B cell (primary cell): ENCODE measurements at places on chromosomes 4 and X. TPM values are rescaled to one million over a fixed set of nuclear protein-coding genes. Genes with fewer than 3 reads are reported as not detected.
A peak's percentile ranks its signal among the peaks of the same experiment; 100 is the strongest.

- no peak overlapping the region for H3K4me3 ChIP-seq
- no peaks in the 10 kb centered on the region for H3K4me1 ChIP-seq
- no peak overlapping the region for H3K27ac ChIP-seq
- no peaks in the 10 kb centered on the region for H3K27me3 ChIP-seq
These were observed 47.2 kb downstream of the CLOCK start for GRCh38 chr4:55499495-55499894.

Gene KIF4A
- total RNA-seq, result 0.07 and 0.22 TPM in 2 replicates

DNA sequence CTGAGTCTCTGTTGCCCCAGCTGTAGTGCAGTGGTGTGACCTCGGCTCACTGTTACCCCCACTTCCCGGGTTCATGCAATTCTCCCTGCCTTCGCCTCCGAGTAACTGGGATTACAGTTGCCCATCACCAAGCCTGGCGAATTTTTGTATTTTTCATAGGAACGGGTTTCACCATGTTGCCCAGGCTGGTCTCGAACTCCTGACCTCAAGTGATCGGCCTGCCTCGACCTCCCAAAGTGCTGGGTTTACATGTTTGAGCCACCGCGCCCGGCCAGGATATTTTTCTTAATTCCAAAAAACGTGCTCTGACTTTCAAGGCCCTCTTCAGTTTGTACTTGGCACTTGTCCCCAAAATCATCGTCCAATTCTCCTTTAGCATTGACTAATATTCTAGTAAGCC, 129.2 kb upstream of the EPHA5 start:
- no peak for DNase-seq
- no peaks in the 10 kb centered on the region for H3K27me3 ChIP-seq
- H3K36me3 ChIP-seq, result no peaks in the 10 kb centered on the region
- H3K4me1 ChIP-seq, result no peaks in the 10 kb centered on the region
- no peak overlapping the region for H3K27ac ChIP-seq

GRCh38 chr4:76904646-76905190, 6.8 kb upstream of the SOWAHB start:
- no peak overlapping the region for H3K27ac ChIP-seq
- no peak for DNase-seq
- no peaks in the 10 kb centered on the region for H3K27me3 ChIP-seq
- H3K4me3 ChIP-seq, result no peak overlapping the region

DNA sequence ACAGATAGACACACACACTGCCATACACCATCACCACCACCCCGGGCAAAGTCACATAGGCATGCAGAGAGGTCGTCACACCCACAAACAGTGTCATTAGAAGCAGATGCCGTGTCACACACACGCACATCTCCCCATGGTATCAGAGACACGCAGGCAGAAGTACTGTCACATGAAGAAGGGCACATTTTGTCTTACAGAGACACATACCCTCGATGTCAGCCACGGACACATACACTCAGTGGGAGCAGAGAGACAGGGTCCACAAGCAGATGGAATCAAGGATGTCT, 3.3 kb downstream of the NALF2 start:
- H3K4me1 ChIP-seq, result no peaks in the 10 kb centered on the region
- peaks cover 9% of the 10 kb centered on the region for H3K27me3 ChIP-seq
- DNase-seq, result no peak
- H3K4me3 ChIP-seq, result no peak overlapping the region
- no peak overlapping the region for H3K27ac ChIP-seq

DNA sequence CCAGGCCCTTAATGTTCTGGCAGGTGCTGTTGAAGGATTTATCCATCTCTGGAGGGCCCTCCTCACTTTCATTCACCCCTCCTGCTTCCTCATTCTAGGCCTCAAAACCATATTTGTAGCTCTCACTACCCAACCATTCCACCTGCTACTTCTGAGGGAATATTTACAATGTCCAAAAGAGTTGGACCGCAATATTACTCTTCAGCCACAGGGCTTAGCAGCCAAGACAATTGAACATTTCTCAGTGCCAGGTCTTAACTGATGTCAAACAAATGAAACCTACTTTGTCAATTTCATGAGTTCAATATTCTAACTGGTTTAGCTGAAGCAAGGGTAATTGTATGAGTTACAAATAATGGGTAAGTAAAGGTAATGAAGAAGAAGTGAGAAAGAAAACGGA, 113.2 kb downstream of the ENOX2 start:
- H3K4me1 ChIP-seq, result no peaks in the 10 kb centered on the region
- DNase-seq, result no peak
- H3K36me3 ChIP-seq, result no peaks in the 10 kb centered on the region
- H3K27ac ChIP-seq, result no peak overlapping the region
- H3K27me3 ChIP-seq, result no peaks in the 10 kb centered on the region

DNA sequence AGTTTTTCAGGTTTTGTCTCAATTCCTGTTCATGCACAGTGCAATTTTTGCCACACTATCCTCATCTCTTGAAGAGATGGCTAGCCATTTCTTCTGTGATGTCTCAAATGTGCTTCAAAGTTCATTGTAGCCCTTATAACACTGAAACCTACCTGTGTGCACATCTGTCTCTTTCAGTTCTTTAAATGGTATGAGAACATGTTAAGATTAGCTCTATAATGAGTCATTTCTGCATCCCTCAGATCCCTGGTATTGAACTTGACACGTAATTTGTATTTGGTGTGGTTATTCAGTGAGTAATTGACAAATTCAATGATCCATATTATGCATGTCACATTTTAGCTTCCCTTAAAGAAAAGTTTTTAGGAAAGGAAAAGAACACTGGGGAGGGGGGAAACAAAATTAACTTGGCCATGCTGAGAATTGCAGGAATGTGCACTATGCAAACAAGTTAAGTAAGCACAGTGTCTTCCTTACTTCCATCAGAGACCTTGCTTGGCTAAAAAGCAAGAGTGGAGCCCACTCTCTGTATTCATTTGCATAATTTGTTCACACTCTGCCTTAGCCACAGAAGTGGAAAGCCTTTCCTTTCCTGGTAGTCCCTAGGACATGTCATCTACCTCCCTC, 659.8 kb upstream of the MAGEB2 start:
- no peak overlapping the region for H3K27ac ChIP-seq
- H3K27me3 ChIP-seq, result no peaks in the 10 kb centered on the region
- H3K36me3 ChIP-seq, result no peaks in the 10 kb centered on the region
- no peak overlapping the region for H3K4me3 ChIP-seq
- H3K4me1 ChIP-seq, result no peaks in the 10 kb centered on the region

DNA sequence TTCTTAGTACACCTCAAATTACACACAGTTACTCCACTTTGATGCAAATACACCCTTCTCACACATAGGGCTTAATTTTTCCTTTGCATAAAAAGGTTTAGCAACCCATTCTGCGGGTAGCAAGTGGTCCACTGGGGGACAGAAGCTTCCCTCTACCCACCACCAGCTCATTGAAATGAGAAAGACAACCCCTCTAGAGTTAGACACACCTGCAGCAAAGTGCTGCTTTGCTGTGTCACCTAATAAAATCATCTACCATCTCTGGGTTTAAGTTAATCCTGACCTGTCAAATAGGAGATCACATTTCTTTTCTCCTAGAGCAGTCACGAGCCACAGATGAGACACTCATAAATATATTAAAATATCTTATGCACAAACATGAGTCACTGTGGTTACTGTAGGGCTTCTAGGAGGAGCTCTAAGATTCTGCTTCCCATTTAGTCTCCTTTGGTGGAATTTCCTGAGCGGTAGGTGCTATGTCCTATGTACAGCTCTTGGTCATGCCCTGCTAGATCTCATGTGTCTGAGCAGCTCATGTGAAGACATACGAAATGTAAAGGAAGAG, 11.9 kb downstream of the BMX start:
- no peaks in the 10 kb centered on the region for H3K4me1 ChIP-seq
- no peak overlapping the region for H3K4me3 ChIP-seq
- no peak overlapping the region for H3K27ac ChIP-seq
- H3K36me3 ChIP-seq, result no peaks in the 10 kb centered on the region
- no peak for DNase-seq

Gene FRMD7
- not detected in 2 replicates for total RNA-seq

Gene PNMA5
- 0.62 and 1.1 TPM in 2 replicates for total RNA-seq

Gene ARMCX1
- total RNA-seq, result 0.17 TPM in 2 replicates

DNA sequence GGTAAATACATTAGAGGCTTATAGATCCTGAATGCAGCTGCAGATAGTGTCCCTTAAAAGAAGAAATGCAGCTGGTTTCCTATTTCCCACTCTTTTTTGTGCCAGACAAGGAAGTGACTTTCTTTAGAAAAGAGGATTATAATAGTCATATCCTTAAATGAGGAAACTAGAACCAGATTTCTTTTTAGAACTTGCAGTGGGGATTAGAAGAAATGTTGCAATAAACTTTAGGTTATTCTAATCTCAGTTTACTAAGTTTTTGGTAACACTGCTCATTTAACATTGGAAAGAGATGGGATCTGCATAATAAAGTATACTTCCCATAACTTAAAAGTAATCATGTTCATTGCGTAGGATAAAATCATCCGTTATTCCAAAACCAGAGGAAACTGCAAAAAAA, 101.9 kb downstream of the SLIT2 start:
- no peak overlapping the region for H3K4me3 ChIP-seq
- H3K27ac ChIP-seq, result no peak overlapping the region
- no peaks in the 10 kb centered on the region for H3K27me3 ChIP-seq
- no peaks in the 10 kb centered on the region for H3K4me1 ChIP-seq

Gene USP26
- total RNA-seq, result not detected in 2 replicates

DNA sequence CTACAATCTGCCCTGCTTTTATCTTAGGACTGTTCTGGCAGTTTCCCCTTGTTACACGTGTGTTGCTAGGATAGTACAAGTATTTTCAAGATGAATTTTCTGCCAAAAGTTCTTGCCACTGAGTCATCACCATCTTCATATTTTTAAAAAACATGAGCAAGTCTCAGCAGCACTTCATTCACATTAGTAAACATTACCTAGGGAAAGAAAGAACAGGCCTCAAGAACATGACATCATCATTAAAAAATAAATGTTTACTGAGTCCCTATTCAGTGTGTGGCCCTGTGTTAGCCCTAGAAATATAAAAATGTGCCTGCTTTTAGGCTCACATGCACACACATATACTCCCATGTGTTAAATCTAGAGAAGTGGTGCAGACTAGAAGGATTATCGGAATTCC, 18.7 kb upstream of the GPC3 start:
- H3K36me3 ChIP-seq, result no peaks in the 10 kb centered on the region
- no peaks in the 10 kb centered on the region for H3K27me3 ChIP-seq
- no peaks in the 10 kb centered on the region for H3K4me1 ChIP-seq
- no peak overlapping the region for H3K27ac ChIP-seq

Gene CCDC120
- 12.5 and 16.2 TPM in 2 replicates for total RNA-seq

DNA sequence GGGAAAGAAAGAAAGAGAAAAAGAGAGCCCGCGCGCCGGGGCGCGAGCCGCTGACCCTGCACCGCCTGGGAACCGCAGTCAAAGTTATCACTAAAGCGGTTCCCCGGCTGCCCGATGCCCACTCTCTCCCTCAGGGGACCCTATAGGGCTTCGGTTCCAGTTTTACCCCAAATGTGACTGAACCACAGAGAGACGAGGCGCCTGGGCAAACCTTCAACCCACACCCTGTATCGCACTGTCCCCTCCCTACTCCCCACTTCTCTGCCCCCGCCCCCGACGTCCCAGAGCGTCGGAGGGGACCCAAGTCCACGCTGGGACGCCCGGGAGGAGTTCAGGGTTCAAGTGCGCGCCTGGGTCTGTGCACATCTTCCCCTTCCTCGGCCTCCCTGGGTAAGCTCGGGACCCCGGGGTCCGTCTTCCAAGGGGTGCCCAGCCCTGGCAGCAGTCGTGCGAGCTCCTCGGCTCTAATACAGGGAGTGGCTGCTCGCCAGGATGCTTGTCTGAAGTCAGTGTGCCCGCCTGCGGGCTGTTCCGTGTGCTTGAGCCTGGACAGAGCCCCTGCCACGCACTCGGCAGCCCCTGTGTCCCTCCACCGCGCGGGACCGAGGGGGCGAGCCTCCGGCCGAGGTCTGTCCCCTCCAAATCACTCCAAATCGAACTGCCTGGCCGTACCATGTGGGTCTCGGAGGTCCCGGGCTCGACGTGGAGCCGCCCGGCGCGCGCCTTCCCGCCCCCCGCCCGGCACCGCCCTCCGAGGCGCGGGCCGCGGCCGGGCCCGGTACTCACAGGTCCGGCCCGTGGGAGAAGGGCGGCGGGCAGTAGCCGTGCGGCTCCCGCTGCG, 960 bp downstream of the TRPC3 start:
- peaks cover 16% of the 10 kb centered on the region for H3K4me1 ChIP-seq
- peaks cover 20% of the 10 kb centered on the region for H3K27me3 ChIP-seq
- H3K4me3 ChIP-seq, result peak overlapping the region; percentile 81
- DNase-seq, result peak; percentile 48

Gene PDLIM3
- total RNA-seq, result 0.07 and 0.15 TPM in 2 replicates

- H3K27me3 ChIP-seq, result no peaks in the 10 kb centered on the region
- DNase-seq, result no peak
- H3K4me1 ChIP-seq, result peaks cover 32% of the 10 kb centered on the region
- no peak overlapping the region for H3K27ac ChIP-seq
- no peaks in the 10 kb centered on the region for H3K36me3 ChIP-seq
- no peak overlapping the region for H3K4me3 ChIP-seq
These were observed 102.1 kb downstream of the ANXA3 start for GRCh38 chr4:78653655-78654054.

GRCh38 chr4:128558896-128559679, 250.4 kb upstream of the JADE1 start:
- H3K27me3 ChIP-seq, result peaks cover under 1% of the 10 kb centered on the region
- H3K4me3 ChIP-seq, result no peak overlapping the region

DNA sequence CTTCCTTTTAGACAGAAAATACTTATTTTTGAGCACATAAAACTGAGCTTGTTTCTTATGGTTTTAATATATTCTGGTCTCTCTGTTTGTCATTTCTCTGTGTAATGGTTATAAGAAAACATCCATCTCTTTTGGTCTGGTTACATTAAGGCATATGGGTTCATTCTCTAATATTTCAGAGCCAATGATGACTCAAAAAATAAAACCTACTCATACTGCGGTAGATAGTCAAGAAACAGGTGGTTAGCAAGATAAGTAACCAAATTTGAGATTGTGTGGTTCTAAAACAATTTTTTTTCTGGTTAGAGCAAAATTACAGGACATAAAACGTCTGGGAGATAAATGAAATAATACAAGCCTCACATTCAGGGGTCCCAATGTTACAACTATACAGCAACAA, 654.5 kb downstream of the STIM2 start:
- no peaks in the 10 kb centered on the region for H3K36me3 ChIP-seq
- no peak overlapping the region for H3K4me3 ChIP-seq
- no peak overlapping the region for H3K27ac ChIP-seq
- no peaks in the 10 kb centered on the region for H3K27me3 ChIP-seq
- no peaks in the 10 kb centered on the region for H3K4me1 ChIP-seq

Gene SGMS2
- not detected in 2 replicates for total RNA-seq

DNA sequence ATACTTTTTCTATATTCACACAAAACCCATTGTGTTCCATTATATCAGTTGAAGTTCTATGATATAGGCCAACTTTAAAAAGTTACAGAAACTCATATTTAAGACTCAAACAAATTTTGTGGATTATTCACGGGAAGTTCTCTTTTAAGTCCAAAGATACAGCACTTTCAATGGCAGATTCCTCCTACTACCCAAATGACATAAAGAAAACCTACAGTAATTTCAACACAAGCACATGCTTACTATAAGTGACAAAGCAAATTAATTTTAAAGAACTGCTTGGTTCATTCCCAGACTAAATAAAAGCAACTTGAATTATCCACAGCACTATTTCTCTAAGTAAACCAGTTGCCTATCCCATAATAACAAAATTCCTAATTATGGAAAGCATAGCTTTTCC, 4.1 kb downstream of the PPA2 start:
- DNase-seq, result no peak
- H3K27me3 ChIP-seq, result peaks cover 3% of the 10 kb centered on the region
- no peaks in the 10 kb centered on the region for H3K36me3 ChIP-seq
- H3K27ac ChIP-seq, result no peak overlapping the region
- H3K4me1 ChIP-seq, result peaks cover 23% of the 10 kb centered on the region

Gene TRIM75
- not detected in 2 replicates for total RNA-seq

Gene ETDB
- not detected in 2 replicates for total RNA-seq

Gene NKAP
- 17.9 TPM in 2 replicates for total RNA-seq

Gene ZCCHC12
- 0.17 and 0.32 TPM in 2 replicates for total RNA-seq

Gene AMBN
- not detected in 2 replicates for total RNA-seq
